ENCODE measurements at places on chromosomes 7 and 10. TPM values are rescaled to one million over a fixed set of nuclear protein-coding genes. Genes with fewer than 3 reads are reported as not detected.

LRCH4 gene
- 37.1 TPM for polyA plus RNA-seq

TAS2R41 gene
- polyA plus RNA-seq: not detected

CALML5 gene
- not detected for polyA plus RNA-seq

HOXA9 gene
- 2.7 TPM for polyA plus RNA-seq

HMX3 gene
- not detected for polyA plus RNA-seq

ASB4 gene
- 0.22 TPM for polyA plus RNA-seq

WEE2 gene
- polyA plus RNA-seq: not detected

OTUD1 gene
- polyA plus RNA-seq: 8.8 TPM

CHST12 gene
- 20.4 TPM for polyA plus RNA-seq

DIP2C gene
- 15.1 TPM for polyA plus RNA-seq

ZNF467 gene
- polyA plus RNA-seq: 6.2 TPM

RBP3 gene
- not detected for polyA plus RNA-seq
